AML-193 (cell line): ENCODE measurements at places on chromosomes 3 and 15.
A peak's percentile ranks its signal among the peaks of the same experiment; 100 is the strongest.

DNA sequence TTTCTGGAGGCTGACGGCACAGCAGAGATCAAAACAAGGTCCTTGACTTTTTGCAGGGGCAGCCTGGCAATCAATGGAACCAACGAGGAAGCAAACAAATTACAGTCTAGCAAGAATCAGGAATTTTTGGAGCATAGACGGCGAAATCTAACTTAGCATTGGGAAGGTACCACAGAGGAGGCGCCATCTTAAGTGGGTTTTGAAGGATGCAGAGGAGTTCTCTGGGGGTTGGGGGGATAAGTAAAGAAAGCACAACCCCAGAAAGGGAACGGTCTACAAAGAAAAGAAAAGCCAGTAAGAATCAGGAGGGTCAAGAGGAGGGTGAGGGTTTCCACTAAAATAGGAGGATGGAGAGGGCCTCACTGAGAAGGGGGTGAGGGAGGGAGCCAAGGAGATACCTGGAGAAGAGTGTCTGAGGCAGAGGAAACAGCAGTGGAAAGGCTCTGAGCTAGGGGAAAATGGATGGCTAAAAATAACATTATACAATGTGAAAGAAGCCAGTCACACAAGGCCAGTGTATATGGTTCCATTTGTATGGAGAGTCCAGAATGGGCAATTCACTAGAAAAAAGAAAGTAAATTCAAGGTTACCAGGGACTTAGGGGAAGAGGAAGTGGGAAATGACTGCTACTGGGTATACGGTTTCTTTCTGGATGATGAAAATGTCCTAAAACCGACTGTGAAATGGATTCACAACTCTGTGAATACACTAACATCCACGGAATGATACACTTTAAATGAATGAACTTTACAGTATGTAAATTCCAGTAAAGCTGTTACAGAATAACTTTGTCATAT lies 25.2 kb upstream of the IQSEC1 start:
- no peak for DNase-seq

GRCh38 chr3:10753964-10754363 lies 62.1 kb upstream of the SLC6A11 start:
- peak; percentile 36 for DNase-seq

DNA sequence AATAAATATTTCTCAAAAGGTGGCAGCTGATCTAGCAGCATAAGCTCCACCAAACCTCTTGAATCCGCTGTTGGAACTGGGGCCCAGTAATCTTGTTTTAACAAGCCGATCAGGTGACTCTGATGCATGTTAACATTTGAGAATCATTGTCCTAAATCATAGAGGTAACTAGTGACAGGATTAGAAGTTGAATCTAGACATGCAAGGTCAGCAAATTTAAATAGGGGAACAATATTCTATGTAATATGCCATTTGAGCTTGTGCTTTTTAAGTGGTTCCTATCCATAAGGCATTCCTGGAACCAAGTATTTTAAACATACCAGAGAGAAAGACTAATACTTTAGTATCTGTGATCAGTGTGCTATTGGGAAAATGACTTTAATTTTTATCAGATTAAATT lies 412.8 kb downstream of the PYDC2 start:
- no peak for DNase-seq

- no peak for DNase-seq
Measured at GRCh38 chr3:11546657-11547302, 96.9 kb downstream of the VGLL4 start.

DNA sequence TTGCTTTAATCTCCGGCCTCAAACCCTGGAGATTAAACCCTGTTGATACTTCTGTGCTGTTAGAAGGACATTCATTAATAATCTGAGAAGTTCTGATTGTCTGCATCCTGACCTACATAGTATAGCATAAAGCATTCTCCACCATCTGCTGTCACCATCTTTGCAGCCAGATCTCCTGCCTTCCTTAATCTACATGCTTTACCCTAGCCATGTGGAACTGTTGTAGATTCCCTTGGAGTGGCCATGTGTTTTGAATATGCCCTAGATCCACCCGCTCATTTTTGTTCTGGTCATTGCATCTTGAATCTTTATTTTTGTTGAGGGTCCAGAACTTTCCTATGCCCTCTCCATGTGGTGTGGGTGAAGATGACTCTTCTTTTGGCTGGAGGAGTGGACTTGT lies 110.3 kb downstream of the OXSM start:
- no peak for DNase-seq

DNA sequence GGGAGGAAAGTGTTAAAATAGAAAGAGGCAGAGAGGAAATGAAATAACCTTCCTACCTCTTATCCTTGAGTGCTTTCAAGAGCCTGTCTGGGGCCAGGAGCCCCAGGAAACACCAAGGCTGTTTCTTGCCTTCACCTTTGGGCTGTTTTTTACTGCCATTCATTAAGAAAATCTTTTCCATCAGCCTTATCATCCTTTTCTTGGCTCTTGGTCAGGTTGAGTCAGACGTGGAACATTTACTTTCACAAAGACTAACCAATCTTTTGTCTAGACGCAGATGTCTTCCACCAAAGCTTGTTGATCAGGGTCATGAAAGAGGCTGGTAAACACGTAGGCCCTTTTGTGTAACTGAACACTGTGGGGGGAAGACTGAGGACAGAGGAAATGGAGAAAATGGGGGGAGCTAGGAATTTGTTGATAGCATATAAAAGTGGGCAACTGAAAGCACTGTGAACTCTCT lies 151.0 kb upstream of the THBS1 start:
- no peak for DNase-seq

DNA sequence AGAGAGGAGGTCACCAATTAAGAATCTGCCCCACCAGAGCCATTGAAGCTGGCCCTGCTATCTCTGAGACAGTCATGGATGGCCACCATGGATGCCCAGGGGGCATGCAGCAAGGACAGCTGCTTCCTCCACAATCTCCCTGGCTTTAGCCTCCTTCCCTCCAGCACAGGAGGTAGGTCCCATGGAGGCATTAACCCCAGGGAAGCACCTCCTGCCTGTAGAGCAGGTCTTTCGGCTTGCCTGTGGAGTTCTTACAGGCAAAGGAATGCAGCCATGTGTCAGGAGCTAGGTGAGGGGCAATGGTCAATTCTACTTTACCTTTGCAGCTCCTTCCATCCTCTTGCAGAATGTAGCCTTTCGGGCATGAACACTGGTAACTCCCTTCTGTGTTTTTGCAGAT lies 93.8 kb downstream of the DUT start:
- DNase-seq, result no peak

- peak; percentile 85 for DNase-seq
Measured at GRCh38 chr3:186162221-186162620, 53.3 kb upstream of the ETV5 start.

DNA sequence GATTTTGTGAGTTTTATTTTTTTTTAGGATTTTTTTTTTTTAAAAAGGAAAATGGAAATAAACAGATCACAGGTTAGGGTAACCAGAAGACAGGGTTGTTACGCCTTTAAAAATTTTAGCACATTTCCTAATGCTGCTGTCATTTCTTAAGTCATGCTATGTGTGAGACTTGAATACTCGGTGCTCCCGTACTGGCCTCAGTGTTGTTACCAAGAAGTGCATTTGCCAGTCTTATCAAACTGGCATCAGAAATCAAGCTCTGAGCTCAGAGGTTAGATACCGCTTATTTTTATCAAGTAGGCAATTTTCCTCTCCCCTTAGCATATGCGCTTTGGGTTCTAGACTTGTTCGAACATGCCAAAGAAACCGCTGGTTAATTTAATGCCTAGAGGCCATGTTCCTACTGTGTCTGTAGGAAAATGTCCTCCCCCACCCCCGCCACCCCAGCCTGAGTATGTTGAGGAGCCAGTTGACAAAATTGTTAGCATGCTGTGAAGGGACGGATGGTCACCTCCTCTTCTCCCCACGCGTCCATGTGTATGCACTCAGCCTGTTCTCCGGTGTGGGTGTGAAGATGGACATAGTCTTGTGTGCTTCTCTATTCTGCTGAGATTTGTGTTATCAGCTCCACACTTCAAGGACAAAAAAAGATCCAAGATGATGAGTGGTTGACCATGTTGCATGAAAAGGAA lies 88.9 kb downstream of the ITPR1 start:
- DNase-seq, result no peak

DNA sequence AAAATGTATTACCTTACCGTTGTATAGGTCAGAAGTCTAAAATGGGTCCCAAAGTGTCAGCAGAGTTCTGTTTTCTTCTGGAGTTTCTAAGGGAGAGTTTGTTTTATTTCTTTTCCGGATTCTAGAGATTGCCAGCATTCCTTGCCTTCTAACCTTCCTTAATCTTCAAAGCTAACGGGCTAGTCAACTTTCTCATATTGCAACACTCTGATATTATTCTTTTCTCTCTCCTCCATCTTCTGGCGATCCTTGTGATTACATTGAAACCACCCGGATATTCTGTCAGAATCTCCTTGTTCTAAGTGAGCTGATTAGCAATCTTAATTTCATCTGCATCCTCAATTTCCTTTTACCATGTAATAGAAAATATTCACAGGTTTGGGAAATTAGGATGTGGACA lies 36.2 kb upstream of the AADACL2 start:
- no peak for DNase-seq
